Endothelial cell of umbilical vein (primary cell): ENCODE measurements at places on chromosomes 6 and 20.

DNA sequence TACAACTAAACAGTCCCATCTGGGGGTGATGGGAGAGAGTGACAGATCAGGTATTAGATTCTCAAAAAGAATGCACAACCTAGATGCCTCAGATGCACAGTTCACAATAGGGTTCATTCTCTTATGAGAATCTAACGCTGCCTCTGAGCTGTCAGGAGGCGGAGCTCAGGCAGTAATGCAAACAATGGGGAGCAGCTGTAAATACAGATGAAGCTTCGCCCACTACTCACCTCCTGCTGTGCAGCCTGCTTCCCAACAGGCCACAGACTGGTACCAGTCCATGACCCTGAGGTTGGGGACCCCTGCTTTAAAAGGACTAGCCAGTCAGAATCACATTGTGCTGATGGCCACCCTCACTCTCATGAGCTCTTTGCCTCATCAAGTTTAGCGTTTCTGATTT lies 247.0 kb upstream of the KCNQ5 start:
- DNase-seq: no peak

DNA sequence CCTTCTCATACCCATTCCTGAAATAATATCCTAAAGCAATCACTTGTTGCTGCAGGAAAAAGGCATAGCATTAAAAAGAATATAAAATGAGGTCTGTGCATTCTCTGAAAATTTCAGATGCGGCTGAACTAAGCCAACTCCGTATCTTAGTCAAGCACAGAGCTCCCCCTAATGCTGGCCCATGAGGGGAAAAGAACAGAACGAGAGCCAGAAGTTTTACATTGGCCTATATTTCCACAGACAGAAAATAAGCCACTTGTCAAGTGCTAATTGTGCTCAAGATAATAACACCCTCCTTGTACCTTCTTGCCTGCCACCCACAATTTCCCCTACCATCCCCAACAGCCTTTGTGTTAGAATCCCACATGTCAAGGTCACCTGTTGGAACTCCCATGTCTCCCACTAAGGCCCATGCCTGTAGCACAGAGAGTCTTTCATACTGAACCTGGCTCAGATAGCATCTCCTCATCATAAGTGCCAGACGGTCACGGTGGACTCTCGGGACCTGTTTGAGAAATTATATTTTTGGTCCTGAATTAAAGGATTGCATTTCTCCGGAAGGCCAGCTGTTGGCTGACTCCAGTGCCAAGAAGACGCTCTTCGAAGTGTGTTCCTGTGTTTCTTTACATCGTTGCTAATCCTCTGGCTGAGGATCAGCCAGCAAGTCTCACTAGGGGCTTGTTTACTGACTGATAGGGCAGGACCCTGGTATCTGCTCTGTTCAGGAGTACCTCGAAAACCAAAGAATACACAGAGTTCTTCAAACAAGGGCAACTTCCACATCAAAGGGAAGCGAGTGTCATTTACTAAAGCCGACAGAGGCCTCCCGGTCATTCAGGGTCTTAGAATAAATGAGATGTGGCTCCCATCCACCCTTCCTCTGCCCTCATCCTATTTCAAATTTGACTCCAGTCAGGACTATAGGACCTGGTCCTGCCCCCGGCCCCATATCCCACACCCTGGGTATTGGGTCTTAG lies 183.4 kb upstream of the FBXL4 start:
- no peak for DNase-seq

GRCh38 chr6:154496793-154497517 lies 13.5 kb downstream of the CNKSR3 start:
- DNase-seq: no peak

DNA sequence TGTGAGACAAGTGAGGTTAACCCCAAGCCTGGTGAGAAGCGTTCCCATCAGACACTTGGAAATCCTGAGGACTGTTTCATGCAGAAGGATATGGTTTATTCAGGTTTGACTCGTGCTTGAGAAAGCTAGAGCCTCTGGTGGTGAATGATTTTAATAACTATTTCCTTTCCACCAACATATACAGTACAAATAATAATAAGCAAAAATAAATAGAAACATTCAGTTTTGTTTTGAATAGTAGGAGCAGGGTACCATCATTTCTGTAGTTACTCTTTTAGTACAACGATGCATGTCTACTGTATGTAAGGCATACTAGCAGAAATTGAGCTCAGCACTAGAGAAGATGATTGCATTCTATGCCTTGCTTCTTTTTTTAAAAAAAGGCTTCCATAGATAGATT lies 33.5 kb downstream of the PLG start:
- DNase-seq: no peak

GRCh38 chr6:147530132-147531060 lies 21.9 kb downstream of the SAMD5 start:
- no peak for DNase-seq

GRCh38 chr6:142537612-142538478 lies 236.0 kb downstream of the ADGRG6 start:
- peak; percentile 18 for DNase-seq

DNA sequence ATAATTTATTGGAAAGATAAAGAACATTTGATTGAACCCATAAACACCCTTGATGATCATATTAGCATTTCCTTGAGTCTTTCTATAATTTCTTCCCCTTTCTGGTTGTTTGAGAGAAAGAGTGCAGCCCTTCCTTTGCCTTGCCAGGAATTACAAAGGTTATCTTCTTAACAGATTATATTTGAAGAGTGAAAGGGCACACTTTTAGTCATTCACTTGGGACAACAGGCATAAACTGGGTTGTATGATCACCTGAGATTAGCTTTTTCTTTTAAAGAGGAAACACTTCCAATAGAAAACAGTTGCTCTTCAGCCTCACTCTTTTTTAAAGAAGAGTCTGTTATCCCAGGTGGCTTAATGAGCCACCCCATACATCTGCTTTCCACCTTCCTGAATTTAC lies 295.2 kb downstream of the PHF3 start:
- no peak for DNase-seq

DNA sequence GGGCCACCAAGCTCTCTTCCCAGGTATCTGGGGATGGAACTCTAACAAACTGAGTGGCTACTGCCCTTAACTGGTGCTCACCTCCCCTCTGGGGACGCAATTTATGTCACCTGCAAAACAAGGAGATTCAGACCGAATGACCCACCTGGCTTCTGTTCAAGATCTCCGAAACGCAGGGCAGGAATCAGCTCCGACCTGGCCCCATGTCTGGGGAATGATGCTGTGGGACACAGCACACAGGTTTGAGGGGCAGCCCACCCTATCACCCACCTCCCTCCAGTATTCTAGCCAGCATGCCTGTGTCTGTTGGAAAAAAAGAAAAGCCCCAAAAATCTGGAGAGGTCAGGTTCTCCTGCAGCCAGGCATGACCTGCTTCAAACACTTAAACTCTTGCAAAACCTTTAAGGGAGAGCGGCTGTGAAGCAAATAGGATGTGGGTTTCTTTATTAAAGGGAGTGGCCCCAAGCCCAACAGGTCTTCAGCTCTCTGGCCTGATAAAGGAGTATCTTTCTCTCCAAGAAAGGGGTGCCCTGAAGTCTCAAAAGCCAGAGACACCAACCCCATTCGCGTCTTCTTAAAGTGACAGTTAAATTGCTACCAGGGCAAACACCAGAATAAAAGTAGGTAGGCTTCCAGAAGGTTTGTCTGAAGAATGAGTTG lies 6.4 kb downstream of the PREX1 start:
- DNase-seq: no peak

- no peak for DNase-seq
Observed at GRCh38 chr20:47097691-47098622, 203.3 kb downstream of the EYA2 start.

DNA sequence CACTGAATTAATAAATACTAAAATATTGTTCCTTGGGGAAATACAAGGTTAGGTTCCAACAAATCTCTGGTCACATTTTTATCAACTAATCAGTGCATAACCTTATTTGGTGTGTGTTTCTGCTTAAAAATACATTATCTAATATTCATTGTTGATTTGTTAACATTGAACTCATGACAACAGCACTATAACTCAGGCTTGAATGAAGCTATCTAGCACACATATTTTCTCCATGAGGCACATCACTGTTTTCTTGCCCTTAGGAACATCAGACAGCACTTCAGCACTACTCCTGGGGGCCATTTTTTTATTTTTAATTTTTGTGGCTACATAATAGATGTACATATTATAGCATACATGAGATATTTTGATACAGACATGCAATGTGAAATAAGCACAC lies 277.2 kb upstream of the NT5E start:
- DNase-seq: no peak

DNA sequence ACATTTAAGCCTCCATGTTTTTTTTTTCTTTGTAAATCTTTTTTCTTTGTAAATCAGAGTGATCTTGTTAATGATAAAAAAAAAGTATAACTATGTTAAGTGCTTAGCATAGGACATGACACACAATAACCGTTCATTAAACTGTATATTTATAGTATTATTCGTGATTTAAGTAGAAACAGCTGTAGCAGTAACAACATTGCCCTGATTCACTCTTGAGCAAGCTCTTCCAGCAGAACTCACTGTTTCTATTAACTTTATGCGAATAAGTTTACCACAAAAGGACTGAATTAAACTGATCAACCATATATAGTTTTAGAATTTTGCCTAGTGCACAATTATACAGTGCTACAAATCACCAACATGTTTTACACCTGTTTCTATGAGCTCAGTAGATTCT lies 1338.0 kb upstream of the EYS start:
- DNase-seq: no peak

DNA sequence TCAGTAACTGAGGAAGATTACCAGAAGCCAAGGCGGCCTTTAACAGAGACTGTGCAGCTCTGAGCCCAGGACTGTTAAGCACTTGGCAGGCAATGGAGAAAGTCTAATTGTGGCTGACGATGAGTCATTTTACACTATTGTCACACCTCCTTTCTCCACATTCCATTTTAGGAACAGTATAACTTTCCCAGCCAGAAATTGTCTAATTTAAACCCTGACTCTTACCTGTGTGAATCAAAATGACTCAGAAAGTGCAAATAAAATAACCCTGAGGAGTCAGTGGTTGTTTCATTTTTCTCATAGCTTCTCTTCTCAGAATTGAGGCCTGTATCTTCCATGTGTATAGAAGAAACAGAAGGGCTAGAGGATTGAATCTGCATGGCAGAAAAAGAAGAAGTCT lies 40.0 kb upstream of the OPN5 start:
- peak; percentile 8 for DNase-seq

DNA sequence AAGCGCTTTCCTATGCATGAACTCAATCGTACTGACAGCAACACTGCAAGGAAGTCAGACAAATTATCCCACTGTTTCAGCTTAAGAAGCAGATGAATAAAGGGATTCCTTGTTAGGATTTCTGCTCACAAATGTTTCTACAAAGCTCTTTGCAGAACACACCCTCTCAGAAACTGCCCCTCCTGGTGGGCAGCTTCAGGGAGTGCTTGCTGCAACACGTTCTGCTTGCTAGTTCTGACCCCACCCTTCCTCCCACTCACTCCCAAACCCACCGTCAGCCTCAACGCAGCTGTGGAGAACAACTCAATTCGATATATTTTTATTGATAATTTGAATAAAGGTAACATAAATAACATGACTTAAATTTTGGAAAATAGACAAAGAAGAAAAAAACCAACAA lies 250.8 kb upstream of the PRDM1 start:
- peak; percentile 6 for DNase-seq

DNA sequence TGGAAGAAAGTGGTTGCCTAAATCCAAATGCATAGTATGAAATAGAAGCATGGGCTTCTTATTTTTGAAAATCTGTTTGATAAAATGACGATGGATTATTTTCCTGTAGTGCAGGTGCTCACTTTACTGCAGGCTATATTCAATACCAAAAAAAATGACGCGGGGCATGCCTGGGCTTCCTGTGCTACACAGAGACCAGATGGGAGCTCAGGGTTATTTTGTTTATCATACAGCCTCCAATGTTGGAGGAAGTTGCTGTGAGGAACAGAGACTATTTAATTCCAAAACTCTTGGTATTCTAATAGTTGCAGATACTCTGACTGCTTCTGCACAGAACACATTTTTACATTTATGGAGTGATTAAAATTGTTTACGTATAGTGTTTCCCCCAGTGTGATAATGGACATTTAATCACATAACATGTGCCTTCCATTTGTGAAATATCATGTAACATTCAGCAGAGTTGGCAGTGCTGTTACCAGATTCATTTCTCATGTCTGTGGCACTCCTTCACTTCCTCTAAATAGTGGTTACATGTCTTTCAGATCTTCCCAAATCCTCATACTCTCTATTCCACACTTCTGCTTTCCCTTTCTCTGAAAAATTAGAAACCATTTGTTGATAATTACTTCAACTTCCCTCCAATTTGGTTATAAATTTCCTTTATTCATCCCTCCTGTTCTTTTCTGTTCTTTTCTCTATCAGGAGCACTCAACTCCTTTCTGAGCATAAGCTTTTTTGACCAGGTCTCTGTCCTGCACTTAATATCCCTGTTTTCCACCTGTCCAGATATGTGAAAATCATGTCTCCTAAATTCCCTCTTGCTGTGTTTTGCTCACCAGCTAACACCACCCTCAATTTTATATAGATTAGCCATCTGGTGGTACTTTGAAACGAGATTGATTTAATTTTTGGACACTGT lies 121.6 kb downstream of the ADGRB3 start:
- DNase-seq: no peak

GRCh38 chr20:61935926-61936700 lies 129.6 kb downstream of the TAF4 start:
- no peak for DNase-seq

GRCh38 chr20:37359836-37360235 lies 13.9 kb downstream of the SRC start:
- no peak for DNase-seq

GRCh38 chr20:63976980-63977738 lies 2.3 kb downstream of the SAMD10 start:
- no peak for DNase-seq

DNA sequence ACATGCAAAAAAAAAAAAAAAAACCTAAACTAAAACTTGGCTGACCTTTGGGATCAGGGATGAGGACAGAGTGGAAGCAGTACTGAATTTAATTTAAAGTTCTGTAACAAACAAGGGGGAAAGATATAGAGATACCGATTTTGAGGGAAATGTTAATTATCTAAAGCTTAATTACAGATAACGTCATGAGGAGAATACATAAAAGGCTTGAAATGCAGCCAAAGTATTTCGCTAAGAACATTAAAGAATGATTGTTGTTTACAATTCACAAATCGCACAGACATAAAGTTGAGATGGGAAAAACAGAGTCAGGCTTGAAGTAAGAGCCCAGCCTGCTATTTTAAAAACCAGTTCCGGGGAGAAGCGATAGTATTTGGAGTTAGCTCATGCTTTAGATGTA lies 208.0 kb upstream of the SASH1 start:
- no peak for DNase-seq

GRCh38 chr20:41546535-41546934 lies 71.6 kb downstream of the CHD6 start:
- no peak for DNase-seq

DNA sequence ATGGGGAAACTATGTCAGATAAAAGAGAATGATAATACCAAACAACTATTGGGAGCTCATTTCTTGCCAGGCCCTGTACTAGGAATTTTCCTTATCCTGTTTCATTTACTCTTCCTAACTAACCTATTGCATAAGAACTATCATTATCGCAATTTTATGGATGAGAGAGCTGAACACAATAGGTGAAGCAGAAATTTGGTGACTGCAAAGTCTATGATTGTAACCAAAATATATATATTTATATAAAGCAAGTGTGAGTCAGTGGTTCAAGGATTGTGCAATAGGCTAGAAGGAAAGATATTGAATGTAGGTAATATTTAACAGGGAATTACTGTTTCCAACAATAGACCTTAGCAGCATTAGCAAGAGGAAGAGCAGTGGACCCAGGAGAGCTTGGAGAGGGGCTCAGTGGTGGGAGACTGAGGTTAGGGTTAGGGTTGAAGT lies 181.1 kb upstream of the TENT5A start:
- no peak for DNase-seq
